ENCODE measurements at places on chromosomes 5 and 9. TPM values are rescaled to one million over a fixed set of nuclear protein-coding genes. Genes with fewer than 3 reads are reported as not detected.

DNA sequence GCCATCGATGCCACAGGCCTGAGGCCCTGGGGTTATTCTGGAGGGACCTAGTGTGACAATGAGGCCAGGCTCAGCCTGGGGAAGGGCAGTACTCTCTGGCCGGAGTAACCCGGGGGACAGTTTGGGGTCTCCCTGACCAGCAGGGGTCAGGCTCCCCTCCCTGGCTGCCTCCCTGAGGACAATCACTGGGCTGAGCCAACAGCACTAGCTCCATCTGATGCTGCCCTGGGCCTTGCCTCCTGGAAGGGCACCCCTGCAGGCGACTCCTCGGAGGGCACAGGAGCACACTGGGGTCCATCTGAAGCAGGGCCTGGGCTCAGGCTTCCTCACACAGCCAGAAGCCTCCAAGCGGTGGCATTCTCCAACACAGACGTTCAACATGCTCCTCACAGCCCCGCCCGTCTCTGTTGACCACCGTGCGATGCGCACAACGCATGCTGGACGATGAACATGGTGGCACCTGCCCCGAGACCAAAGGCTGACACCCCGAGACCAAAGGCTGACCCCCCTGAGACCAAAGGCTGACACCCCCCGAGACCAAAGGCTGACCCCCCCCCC is 68.3 kb downstream of the ADAMTS2 start:
- no peak for DNase-seq

- DNase-seq, result no peak
Measured at GRCh38 chr5:65061250-65061973, 292.7 kb downstream of the CWC27 start.

GRCh38 chr9:86486891-86487837 is 133.0 kb upstream of the TUT7 start:
- peak; percentile 49 for DNase-seq

- DNase-seq, result no peak
Measured at GRCh38 chr9:826500-827280, 14.8 kb upstream of the DMRT1 start.

CARD9 gene
- 1.9 TPM for total RNA-seq

FBP2 gene
- not detected for total RNA-seq

NRG2 gene
- total RNA-seq, result 5.1 TPM
